Bronchial epithelial cell (primary cell): ENCODE measurements at places on chromosomes 16 and 17. TPM values are rescaled to one million over a fixed set of nuclear protein-coding genes. Genes with fewer than 3 reads are reported as not detected.

Gene SLC6A4
- 0.13 TPM in 1 of 2 replicates, not detected in the other for total RNA-seq

Gene C16orf89
- not detected in 2 replicates for total RNA-seq

Gene NPIPB6
- total RNA-seq: 0.79 and 1.9 TPM in 2 replicates

Gene CLTC
- total RNA-seq: 251 and 258 TPM in 2 replicates

Gene MPHOSPH6
- total RNA-seq: 71.8 and 91.9 TPM in 2 replicates

Gene EPN3
- 2.9 and 10.9 TPM in 2 replicates for total RNA-seq

Gene CCT6B
- total RNA-seq: 0.51 and 0.79 TPM in 2 replicates

DNA sequence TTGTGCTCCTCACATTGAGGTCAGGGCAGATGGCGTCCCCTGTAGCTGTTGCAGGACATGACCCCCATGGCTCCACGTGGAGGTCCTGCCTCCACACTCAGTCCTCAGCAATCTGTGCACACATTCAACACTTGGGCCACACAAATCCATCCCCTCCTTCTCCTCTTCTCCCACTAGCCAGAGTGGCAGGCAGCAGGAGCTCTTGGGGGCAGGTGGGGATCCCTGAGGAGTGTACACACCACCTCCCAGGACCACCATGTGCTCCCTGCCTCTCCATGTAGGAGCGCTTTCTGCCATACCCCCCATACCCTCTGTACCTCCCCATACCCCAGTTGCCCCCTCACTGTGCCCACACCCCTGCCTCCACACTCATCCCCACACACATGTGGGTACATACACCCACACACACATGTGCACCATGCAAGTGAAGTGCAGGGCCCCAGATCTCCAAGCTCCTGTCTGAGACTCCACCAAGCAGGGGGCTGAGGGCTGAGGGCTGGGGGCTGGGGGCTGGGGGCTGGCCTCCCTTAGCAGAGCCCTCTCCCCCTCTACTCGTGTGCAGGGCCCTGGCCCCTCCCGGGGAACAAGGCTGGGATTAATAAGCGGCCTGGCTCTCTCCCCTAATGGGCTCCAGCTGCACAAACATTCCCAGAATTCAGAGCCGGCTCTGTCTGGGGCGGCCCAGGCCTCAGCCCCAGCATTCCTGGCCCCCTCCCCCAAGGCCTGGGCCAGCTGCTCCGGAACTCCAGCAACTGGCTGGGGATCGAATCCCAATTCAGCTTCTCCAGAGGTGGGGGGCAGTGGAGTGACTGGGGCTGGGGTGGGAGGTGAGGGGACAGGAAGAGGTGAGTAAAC, 48.2 kb upstream of the MEIOC start:
- no peak for DNase-seq

DNA sequence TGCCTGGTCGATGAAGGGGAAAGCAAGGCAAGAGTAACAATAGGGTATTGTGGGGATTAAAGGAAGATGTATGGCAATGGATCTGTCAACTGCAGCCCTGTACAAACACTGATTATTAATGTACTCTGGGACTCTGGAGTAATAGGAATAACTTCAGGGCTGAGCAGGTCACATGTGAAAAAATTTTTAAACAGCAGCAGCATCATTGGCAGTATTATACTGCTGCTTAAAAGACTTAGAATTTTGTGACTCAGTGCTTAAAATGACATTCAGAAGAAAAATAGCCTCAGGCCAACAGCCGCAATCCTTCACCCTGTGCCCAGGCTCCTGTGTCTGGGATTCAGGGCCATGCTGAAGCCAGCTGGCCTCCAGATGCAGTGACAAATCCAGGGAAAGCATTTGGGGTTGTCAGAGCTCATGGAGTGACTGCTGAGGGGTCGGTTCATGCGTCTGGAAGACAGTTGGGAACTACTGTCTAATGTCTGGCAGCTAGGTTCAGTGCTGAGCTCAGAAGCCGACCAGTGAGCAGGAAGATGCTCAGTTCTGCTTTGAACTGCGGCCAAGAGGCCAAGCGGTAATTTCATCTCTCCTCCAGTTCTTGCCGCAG, 22.2 kb downstream of the TEX2 start:
- DNase-seq: no peak

DNA sequence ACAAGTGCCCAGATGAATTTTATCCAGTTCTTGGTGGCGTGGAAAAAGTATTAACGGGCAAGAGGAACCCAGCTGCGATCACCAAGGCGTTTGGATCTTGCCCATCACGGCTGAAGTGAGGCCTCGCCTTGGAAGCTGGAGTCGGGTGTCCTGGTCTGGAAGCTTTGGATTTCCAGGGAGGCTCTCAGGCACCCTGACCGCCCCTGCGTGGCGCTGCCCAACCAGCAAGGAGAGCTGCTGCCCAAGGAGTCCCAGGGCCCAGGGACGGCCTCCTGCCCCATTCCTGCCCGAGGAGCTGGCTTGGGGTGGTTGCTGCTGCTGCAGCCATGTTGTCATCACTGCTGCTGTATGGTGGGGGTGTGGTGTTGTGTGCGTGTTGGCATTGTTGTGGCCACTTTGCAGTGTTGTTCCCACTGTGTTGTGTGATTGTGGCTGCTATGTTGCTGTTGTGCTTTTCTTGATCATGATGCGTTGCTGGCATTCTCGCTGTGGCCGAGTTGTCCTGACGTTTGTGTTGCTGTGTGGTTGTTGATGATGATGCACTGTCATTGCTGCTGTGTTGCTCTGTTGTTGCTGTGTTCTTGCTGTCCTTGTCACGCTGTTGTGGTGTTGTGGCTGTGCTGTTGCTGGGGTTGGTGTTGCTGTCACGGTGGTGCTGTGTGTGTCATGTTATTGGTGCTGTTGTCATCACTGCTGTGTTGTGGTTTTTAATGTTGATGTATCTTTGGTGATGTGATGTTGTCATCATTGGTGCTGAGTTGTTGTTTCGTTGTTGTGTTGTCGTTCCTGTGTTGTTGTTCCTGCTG, 318.8 kb downstream of the C16orf95 start:
- no peak for DNase-seq

DNA sequence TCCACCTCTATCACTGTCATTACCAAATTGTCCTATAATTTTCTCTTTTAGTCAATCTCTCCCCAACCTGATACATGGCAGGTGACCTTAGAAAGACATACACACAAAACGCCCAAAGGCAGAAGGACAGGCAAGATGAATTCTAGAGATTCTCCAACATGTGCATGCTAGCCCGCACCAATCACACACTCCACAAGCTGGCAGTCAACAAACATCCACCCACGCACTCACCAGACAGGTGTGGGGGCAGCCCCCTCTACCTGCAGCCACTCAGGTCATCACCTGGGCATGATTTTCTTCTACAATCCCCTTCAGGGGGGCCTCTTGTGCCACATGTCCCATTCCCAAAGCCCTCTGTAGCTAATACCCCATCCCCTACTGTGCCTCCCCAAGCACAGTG, 9.5 kb downstream of the MPP2 start:
- peak; percentile 77 for DNase-seq

DNA sequence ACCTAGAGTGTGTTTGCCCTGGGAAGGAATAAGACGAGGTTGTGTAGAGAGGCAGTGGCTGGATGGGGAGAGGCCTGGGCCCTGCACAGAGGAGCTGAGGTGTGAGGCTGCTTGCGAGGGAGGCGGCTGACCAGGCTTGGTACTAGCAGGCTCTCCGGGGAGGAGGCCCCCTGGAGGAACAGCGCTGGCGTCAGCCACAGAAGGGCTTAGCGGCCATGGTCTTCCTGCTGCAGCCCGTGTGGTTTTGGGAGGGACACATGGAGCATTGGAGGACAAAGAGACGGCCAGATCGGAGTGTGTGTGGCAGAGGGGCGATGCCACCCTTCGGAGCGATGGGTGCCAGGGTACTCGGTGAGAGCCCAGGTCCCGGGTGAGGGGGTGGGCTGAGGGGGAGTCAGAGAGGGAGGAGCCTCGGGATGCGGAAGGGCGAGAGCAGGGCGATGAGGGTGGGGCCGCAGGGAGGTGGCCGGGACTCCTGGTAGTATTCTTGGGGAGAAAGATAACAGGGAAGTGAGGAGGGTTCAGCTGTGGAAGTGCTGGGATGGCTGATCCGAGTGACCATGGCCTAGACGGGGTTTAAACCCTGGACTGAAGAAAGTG, 8.3 kb downstream of the BANP start:
- DNase-seq: no peak

GRCh38 chr16:66750279-66751052, 943 bp downstream of the DYNC1LI2 start:
- DNase-seq: peak; percentile 8

DNA sequence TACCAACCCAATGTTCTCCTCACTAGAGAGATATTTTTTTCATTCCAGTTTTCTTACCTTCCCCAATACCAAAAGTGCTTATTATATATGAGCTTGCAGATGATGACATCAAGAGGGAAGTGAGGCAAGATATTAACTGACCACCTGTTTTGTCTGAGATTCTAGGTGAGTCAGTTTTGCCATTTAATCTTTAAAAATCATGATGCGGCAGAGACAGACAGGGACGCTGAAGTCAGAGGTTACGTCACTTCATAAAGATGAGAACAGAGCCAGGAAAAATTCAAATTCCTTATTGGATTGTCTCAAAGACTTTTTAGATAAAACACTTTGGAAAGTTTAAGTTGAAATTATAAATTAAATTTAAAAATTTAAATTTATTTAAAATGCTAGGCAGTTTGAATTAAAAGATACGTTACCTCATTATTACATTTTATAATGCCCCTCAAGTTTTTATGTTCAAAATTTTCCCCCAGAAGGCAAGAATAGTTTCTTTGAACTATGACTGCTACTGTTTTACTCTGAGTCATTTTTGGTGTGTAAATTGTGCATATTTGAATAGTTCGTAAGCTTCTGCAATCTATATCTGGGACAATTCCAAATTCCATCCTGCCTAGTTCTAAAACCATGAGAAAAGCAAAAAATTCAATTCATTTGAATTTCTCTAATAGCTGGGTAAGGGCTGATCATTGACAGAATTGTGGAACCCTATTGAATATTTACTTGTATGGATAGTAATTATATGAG, 839.6 kb upstream of the GOT2 start:
- no peak for DNase-seq

GRCh38 chr17:79249929-79250521, 175.4 kb downstream of the ENGASE start:
- no peak for DNase-seq

- no peak for DNase-seq
These were observed 18.0 kb downstream of the CD7 start for GRCh38 chr17:82299452-82299851.
